Naive B cell (primary cell): ENCODE measurements at places on chromosomes 6 and 20.
A peak's percentile ranks its signal among the peaks of the same experiment; 100 is the strongest.

DNA sequence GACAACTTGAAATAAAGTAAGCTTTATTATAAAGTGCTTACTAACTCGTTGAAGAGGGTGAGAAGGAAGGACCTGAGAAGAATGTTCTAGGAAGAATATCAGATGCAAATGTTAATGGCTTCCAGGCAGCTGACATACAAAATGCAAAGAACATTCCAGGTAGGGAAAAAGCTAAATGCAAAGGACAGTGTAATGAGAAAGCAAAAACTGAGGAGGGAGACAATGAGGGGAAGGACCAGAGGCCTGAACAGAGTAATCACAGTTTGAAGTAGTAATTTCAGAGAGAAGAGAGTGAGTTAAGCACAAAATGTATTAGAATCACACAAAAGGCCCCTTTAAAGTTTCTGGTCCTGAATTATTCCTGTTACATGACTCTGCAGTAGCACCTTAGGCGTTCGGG, 81.3 kb downstream of the HMGCLL1 start:
- no peaks in the 10 kb centered on the region for H3K27me3 ChIP-seq
- H3K27ac ChIP-seq = no peak overlapping the region
- H3K4me1 ChIP-seq = no peaks in the 10 kb centered on the region
- H3K36me3 ChIP-seq = no peaks in the 10 kb centered on the region

- no peak for DNase-seq
- no peaks in the 10 kb centered on the region for H3K36me3 ChIP-seq
- H3K4me3 ChIP-seq = no peak overlapping the region
- peaks cover 20% of the 10 kb centered on the region for H3K27me3 ChIP-seq
- no peaks in the 10 kb centered on the region for H3K4me1 ChIP-seq
- H3K27ac ChIP-seq = no peak overlapping the region
These were observed 32.5 kb downstream of the MYH7B start for GRCh38 chr20:34988191-34988540.

DNA sequence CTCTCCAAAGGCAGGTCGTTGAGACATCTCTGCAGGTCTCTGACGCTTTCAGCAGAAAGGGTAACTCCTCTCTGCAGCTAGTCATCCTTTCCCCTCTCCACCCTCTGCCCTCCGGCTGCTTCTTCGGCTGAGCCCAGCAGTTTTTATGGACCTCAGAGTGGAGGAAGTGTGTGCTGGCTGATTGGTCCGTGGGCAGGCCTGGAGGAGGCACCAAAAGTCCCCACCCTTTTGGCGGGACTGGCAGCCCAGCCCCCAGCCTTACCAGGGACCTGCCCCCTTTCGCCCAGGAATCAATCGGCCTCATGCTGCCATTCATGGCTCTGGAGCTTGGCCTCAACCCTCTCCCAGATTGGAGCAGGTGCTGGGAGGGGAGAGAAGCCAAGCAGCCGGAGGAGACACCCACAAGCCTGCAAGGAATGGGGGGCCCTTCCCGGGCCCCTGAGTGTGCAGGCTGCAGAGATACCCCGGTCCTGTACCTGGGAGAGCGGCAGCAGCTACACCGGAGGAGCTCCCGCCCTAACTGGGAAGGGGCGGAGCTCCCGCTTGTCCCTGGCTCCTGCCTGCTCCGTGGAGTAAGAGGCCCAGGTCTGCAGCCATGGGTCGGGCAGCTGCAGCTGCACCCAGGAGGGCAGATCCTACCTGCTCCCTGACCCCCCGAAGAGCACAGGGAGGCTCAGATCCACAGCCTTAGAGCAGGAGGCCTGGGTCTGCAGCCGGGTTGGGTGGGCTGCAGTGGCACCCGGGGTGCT, 170.3 kb upstream of the SOX4 start:
- no peak overlapping the region for H3K27ac ChIP-seq
- no peaks in the 10 kb centered on the region for H3K36me3 ChIP-seq
- H3K27me3 ChIP-seq = no peaks in the 10 kb centered on the region
- DNase-seq = no peak
- H3K4me3 ChIP-seq = no peak overlapping the region
- H3K4me1 ChIP-seq = no peaks in the 10 kb centered on the region

GRCh38 chr6:124741341-124741740, 220.9 kb upstream of the RNF217 start:
- no peak overlapping the region for H3K27ac ChIP-seq
- no peaks in the 10 kb centered on the region for H3K36me3 ChIP-seq
- no peaks in the 10 kb centered on the region for H3K27me3 ChIP-seq
- no peaks in the 10 kb centered on the region for H3K4me1 ChIP-seq
- no peak overlapping the region for H3K4me3 ChIP-seq

DNA sequence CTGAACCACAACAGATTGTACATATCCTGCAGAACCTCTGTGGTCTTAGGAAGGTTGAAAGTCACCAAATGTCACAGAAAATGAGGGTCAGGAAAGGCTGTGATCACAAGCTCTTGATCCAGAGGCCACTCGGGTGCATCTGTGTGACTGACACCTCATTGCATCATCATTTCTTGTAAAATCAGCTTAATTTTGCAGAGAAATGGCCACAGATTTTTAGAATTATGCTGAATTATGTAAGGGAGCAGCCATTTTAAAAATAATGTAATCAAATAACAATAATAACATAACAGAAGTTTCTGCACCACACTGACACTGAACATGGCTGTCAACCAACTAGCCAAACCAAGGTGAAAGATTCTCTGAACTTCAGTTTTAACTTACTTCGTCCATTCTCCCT, 32.5 kb upstream of the PRND start:
- H3K27ac ChIP-seq = no peak overlapping the region
- H3K27me3 ChIP-seq = no peaks in the 10 kb centered on the region
- peaks cover 53% of the 10 kb centered on the region for H3K4me1 ChIP-seq
- peaks cover 6% of the 10 kb centered on the region for H3K36me3 ChIP-seq
- no peak overlapping the region for H3K4me3 ChIP-seq

DNA sequence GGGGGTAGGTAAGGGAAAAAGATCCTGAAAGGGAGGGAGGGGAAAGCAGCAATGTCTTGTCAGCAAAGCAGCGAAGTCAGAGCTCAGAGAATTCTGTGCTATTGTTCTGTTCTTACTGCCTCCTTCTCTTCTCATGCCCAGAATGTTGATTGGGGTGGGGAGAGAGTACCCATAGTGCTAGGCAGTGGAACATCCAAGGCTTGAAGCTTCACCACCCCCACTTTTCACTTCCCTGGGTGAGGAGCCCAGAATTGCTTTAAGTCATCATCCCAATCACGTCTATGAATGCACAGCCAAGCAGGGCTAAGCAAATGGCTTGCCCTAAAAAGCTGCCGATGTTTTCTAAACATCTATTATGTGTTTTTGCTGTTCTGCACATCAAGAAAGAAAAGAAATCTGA, 16.5 kb downstream of the REPS1 start:
- no peak overlapping the region for H3K27ac ChIP-seq
- H3K4me3 ChIP-seq = no peak overlapping the region
- peaks cover 50% of the 10 kb centered on the region for H3K4me1 ChIP-seq
- no peaks in the 10 kb centered on the region for H3K36me3 ChIP-seq
- H3K27me3 ChIP-seq = no peaks in the 10 kb centered on the region

GRCh38 chr6:90976341-90976740, 389.5 kb upstream of the MAP3K7 start:
- H3K27me3 ChIP-seq = no peaks in the 10 kb centered on the region
- H3K4me1 ChIP-seq = no peaks in the 10 kb centered on the region
- DNase-seq = no peak

DNA sequence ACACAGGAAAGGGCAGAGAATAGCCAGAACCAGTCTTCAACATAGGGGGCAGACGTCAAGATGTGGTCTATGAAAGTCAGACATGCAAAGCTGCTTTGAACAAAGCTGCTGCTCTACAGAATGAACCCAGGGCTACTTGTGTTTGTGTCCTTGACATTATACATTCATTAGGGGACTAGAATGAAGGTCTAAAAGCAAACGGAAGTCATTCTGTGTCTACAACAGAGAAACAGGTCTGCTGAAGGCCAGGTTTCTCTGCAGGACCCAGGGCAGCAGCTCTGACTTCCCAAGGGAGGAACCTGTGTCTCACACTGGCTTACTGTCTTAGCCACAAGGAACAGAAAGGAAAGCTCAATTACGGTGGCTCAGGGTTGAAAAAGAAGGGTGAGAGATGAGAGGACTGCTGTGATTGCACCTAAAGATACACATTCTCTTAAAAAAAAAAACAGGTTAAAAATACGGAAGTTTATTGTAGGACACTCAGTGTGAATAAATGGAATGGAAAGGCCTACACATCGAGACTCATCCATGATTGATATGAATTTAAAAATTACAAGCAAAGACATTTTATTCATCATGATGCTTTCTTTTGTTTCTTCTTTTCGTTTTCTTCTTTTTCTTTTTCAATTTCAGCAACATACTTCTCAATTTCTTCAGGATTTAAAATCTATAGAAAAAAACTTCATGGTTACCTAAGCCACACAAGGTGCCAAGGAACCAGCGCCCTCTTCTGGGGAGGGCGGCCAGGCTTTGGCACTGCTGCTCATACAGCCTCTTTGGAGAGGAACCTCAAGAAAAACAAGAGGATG, 6.7 kb downstream of the PSMA7 start:
- H3K36me3 ChIP-seq = peaks cover 23% of the 10 kb centered on the region
- no peaks in the 10 kb centered on the region for H3K27me3 ChIP-seq
- H3K27ac ChIP-seq = peak overlapping the region; percentile 48
- peaks cover 51% of the 10 kb centered on the region for H3K4me1 ChIP-seq

DNA sequence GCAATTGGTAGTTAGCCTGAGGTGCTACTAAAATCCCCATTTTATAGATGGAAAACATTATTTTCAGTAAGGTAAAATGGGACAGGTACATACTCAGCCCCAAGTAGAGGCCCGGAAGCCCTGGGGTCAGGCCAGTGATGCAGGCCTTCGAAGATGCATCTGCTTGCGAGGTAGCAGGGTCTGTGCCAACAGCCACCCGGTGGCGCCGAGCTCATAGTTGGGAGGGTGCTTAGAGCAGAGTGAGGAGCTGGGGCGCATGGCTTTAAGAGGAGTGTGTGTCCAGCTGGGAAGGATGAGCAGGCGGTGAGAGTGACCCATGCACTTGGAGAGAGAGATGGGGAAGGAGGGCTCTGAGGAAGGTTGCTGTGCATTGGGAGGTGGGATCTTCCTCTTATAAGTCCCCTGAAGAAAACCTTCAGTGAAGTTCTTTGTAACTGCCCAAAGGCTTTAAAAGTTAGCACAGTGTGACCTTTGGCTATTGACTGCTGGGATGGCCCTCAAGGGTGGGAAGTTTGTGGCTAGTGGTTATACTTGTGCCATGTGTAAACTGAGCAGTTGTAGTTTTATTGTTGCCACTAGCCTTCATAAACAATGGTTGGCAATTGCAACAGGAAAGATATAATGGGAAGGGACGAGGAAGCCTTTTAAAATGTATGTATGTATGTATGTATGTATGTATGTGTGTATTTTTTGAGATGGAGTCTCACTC, 71.1 kb downstream of the TOX2 start:
- no peak overlapping the region for H3K27ac ChIP-seq
- no peaks in the 10 kb centered on the region for H3K4me1 ChIP-seq
- H3K4me3 ChIP-seq = no peak overlapping the region
- no peaks in the 10 kb centered on the region for H3K27me3 ChIP-seq
